ENCODE measurements at places on chromosomes 2 and 18.

- H3K27me3 ChIP-seq: no peaks in the 10 kb centered on the region
- peak; percentile 26 for DNase-seq
- H3K4me1 ChIP-seq: peaks cover 10% of the 10 kb centered on the region
- H3K27ac ChIP-seq: no peak overlapping the region
These were observed 80.1 kb upstream of the SMIM21 start for GRCh38 chr18:75507636-75508035.

DNA sequence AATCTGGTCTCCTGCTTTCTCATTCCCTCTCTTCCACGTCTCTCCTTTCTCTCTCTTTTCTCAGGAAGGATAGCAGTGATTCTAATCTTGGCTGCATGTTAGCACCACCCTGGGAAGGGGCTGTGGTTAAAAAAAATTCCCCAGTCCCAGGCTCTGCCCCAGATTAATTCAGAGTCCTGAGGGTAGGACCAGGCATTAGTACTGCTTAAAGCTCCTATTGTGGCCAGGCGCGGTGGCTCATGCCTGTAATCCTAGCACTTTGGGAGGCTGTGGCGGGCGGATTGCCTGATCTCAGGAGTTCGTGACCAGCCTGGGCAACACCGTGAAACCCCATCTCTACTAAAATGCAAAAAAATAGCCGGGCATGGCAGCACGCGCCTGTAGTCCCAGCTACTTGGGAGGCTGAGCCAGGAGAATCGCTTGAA lies 35.4 kb upstream of the EML4 start:
- no peak for DNase-seq
- H3K36me3 ChIP-seq: no peaks in the 10 kb centered on the region
- no peak overlapping the region for H3K4me3 ChIP-seq
- H3K27me3 ChIP-seq: no peaks in the 10 kb centered on the region
- H3K27ac ChIP-seq: peak overlapping the region; percentile 28
- H3K4me1 ChIP-seq: peaks cover 38% of the 10 kb centered on the region

DNA sequence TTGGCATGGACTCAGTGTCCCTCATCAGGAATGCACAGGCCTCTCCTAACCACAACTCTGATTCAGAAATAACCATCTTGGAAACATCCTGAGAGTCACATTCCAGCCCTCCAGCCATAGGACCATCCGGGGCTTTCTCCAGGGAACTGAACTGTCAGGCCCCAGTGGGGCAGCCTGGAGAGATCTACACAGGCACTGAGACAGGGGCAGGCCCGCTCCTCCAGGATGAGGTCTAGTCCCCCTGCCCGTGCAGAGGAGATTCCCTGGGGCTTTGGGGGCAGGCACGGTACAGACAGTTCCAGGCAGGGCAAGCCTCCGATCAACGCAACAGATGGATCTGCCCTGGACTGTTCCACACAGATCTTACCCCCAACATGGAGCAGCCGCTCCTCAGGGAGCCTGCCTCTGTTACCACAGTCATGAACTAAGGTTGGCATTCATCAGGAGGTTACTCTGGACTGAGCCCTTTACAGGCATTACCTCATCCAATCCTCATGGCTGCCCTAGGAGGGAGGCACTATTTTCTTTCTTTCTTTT lies 12.0 kb downstream of the KCNK3 start:
- H3K27ac ChIP-seq: no peak overlapping the region
- H3K4me1 ChIP-seq: peaks cover 9% of the 10 kb centered on the region
- no peak overlapping the region for H3K4me3 ChIP-seq
- no peak for DNase-seq
- H3K36me3 ChIP-seq: no peaks in the 10 kb centered on the region
- H3K27me3 ChIP-seq: no peaks in the 10 kb centered on the region

DNA sequence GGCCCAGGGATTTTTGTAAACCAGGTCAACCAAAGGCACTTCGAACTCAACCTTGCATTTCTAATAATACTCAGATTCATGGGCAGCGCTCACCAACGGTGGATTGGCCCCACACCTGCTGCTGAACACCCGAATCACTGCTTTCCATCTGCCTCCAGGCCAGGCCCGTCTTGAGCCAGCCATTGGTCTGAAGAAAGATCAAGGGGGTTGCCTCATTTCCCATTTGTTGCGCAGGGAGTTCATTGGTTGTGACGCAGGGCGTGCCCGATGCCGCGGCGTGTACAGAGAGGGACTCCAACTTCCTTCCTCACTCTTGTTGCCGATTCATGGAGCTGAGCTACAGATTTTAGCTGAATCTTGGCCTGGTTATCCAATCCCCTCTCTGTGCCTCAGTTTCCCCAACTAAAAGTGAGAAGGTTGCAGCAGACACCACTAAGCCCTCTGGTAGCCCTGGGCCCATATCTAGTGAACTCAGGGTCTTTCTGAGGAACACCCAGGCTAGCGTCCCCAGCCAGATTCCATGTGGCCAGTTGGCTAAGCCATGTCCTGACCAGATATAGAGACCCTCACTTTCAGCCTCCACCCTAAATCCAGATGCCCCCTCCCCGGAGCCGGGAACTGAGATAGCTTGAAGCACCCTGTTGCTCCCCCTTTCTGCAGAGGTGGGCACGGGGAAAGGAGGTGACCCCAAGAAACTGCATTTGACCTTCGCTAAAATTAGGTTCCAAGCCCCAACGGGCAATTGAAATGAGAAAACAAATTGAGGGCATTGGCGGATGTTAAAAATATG lies 60.9 kb upstream of the HPCAL1 start:
- H3K4me1 ChIP-seq: no peaks in the 10 kb centered on the region
- no peaks in the 10 kb centered on the region for H3K36me3 ChIP-seq
- peaks cover 12% of the 10 kb centered on the region for H3K27me3 ChIP-seq
- no peak overlapping the region for H3K4me3 ChIP-seq

GRCh38 chr2:190882411-190882766 lies 1.8 kb downstream of the GLS start:
- H3K4me1 ChIP-seq: peaks cover 41% of the 10 kb centered on the region
- peaks cover 7% of the 10 kb centered on the region for H3K36me3 ChIP-seq
- peak overlapping the region; percentile 99 for H3K4me3 ChIP-seq
- DNase-seq: no peak
- H3K27me3 ChIP-seq: no peaks in the 10 kb centered on the region
- peak overlapping the region; percentile 91 for H3K27ac ChIP-seq
